ENCODE measurements at places on chromosomes 13 and 19.

GRCh38 chr19:3687774-3688706 lies 12.2 kb downstream of the PIP5K1C start:
- peak; percentile 36 for DNase-seq

DNA sequence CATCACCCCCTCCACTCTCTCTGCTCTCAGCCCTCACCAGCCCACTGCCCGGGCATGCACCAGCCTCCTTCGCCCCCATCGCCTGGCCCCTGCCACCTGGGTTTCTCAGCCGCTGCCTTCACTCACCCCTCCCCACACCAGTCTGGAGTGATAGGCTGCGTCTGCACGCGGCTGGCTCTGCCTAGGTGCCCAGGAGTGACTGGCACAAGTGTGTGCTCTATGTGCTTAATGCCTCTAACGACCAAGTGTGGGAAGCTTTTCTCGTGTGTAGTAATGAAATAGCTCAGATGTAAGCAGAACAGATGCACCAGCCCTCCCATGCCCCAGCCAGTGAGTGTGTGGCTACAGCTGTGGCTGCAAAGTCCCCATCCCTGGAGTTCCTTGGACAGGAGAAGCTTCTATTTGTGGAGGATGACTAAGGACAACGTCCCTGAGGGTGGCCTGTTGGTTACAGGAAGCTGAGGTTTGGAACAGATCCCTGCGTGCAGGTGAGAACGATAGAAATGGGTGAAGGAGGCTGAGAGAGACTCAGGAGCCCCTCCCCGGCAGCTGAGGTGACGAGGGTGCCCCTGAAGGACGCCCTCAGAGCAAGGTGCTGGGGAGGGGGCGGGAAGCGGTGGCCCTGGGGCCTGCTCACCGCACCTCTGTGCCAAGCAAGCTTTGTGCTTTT lies 35.6 kb downstream of the ATP11A start:
- DNase-seq, result no peak

DNA sequence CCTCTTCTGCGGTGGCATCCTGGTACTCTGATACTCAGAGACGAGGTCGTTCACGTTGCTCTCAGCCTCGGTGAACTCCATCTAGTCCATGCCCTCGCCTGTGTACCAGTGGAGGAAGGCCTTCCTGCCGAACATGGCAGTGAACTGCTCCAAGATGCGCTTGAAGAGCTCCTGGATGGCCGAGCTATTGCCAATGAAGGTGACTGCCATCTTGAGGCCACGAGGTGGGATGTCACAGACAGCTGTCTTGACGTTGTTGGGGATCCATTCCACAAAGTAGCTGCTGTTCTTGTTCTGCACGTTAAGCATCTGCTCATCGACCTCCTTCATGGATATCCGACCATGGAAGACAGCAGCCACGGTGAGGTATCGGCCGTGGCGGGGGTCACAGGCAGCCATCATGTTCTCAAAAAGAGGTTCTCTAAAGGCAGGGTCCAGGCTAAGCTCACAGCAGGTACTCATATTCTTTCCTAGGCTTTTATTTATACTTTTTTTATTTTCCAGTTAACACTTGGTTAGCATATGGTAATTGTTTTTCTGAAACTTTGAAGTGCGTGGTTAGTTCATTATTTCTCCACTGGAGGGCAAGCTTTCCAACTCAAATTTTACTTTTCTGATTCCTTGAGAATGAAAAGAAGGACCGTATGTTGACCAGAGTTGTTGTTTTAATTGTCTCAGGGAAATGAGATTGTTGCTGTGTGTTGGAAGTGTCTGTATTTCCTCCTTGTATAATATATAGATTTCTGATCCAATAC lies 72.4 kb upstream of the RGCC start:
- DNase-seq, result peak; percentile 20

DNA sequence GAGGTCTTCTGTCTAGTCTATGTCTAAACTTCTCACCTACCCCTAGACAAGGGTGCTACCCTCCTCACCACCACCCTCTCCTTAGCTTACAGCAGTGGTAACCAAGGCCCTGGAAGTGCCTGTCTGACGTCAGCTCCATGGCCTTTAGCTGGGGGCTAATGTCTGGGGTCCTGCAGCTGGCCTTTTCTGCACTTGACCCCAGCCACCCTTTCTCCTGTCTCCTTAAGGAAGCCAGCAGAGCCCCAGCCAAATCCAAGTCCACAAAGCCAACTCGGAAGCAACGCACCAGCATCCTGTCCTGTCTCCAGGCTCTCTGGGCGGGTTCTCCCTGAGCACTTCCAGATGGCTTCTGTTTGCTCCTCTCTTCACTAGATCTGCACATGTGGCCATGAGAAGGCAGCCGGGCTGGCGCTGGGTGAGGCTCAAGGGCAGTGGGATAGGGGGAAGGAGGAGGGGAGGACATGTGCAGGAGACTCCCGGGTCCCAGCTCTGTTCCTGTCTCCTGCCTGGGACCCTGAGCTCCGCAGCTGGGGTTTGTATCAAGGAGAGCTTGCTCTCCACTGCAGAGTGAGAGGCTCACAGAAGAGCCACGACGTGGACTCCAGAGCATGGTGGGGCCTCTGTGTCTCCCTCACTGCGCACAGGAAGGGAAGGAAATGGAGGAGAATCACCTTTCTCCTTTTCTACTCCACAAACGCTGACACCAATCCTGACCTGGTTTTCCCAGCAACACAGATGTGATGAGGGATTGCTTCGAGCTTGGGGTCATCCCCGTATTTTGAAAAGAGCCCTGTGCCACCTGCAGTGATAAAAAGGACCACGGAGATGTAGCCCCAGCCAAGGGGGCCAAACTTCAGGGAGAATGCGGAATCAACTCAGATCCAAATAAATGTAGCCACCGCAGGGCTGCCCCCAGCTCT lies 204.2 kb downstream of the USP12 start:
- no peak for DNase-seq
